ENCODE measurements at places on chromosomes 12 and 14.

- no peak for DNase-seq
Measured at GRCh38 chr14:99038431-99038820, 233.6 kb downstream of the BCL11B start.

DNA sequence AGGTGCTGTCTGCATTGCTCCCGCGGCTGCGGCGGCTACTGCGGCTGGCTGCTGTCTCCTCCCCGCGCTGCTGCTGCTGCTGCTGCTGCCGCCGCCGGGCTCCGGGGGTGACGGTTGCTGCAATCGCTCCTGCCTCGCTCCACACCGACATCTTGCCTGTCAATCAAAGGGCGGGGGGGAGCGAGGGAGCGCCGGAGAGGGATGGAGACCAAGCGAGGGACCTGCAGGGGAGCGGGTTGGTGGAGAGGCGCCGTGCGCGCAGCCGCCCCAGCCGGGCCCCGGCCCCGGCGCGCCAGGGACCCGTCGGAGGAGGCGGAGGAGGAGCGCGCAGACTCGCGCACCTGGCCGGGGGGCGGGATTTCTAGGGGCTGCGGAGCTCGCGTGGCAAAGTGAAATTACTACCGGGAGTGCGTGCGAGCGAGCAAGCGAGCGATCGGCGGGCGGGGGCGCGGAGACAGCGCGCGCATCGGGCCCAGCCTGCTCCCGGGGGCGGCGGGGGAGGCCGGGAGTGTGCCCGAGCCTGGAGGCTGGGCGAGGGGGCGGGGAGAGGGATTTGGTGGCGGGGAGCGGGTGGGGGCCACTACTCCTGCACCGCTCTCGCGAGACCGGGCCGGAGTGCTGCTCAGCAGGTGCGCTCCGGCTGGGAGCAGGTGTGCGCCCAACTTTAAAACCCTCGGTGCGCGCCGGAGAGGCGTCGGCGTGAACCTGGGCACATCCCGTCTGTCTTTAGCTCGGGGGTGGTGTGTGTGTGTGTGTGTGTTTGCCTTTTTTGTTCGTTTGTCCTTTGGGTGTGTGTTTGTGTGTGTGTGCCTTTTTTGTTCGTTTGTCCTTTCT lies at the start of gene KSR2:
TSS of gene KSR2 (minus strand) at position 165 of the 834 bp plus-strand sequence. CDS start 735 bp downstream, outside the sequence.
- DNase-seq = no peak

GRCh38 chr14:22865424-22866405 lies 5.8 kb upstream of the LRP10 start:
- DNase-seq = no peak

DNA sequence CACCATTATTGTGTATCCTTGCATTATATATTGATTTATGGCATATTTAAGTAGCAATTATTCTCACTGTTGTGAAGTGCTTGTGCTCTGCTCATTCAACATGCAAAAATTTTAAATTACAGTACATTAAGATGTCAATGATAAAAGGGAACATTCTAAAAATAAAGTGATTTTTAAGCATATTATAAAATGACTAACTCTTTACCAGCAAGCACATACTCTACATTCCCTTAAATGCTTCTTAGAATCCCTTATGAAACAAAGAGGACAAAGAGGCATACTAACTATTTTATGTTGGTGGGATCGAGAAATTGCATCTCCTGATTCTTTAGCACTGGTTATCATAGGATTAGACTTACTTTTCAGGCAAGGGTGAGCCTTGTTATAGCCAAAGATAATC lies 46.6 kb upstream of the ZDHHC17 start:
- DNase-seq = no peak

- DNase-seq = no peak
Measured at GRCh38 chr12:5416571-5416970, 15.3 kb upstream of the NTF3 start.

GRCh38 chr12:13101821-13102375 lies 1.6 kb downstream of the GSG1 start:
- peak; percentile 11 for DNase-seq

- DNase-seq = no peak
Measured at GRCh38 chr14:28677381-28677780, 89.2 kb upstream of the FOXG1 start.

GRCh38 chr14:89461256-89461655 lies 44.2 kb upstream of the FOXN3 start:
- no peak for DNase-seq

DNA sequence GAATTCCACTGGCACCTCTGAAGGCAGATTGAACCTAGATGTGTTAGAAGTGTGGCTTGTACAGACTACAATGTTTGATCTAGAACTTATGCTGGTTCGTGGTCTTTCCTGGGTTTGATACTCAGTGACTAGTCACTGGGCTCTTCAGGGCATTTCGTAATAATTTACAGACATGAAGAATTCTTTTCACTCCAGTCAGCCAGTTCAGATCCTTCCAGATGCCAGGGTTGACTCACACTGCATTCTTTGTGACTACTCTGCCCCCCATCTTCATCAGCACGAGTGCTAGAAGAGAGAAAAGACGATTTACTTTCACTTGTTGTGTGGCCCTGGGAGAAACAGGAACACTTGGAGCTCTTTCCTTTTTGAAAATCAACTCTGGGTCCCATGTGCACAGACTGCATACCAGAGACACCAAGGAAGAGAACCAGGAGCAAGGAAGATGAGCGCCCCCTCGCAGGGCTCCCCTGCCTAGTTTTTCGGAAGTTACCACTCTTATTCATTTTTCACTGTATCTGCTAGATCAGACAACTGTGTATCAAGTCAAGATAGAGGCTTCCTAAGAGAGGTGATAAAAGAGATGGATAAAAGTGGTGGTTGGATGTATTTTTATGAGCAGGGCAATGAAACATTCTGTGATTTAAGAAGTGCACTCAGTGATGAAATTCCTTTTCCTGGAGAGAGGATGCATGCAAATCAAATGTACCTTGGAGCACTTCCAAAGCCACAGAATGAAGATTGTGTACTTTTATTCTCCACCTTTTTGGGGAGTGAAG lies 33.5 kb upstream of the EVL start:
- DNase-seq = no peak

DNA sequence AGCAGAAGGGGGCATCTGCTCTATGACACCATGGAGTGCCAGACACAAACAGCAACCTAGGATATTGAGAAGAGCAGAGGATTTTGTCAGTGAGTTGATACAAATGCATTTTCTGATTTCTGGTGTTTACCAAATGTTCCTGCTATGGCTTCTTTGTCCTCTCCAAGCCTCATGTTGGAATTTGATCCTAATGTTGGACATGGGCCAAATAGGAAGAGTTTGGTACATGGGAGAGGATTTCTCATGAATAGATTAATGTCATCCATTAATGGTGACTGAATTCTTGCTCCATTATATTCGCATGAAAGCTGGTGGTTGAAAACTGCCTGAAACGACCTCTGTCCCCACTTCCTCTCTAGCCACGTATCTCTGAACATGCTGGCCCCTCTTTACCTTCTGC lies 1002.2 kb upstream of the FLRT2 start:
- no peak for DNase-seq

- no peak for DNase-seq
Measured at GRCh38 chr14:76826122-76826521, at the start of gene LRRC74A. LRRC74A (plus strand) TSS chr14:76826408; CDS start chr14:76826698, 290 bp downstream.

GRCh38 chr12:62799766-62800406 lies 135.1 kb downstream of the PPM1H start:
- DNase-seq = no peak

DNA sequence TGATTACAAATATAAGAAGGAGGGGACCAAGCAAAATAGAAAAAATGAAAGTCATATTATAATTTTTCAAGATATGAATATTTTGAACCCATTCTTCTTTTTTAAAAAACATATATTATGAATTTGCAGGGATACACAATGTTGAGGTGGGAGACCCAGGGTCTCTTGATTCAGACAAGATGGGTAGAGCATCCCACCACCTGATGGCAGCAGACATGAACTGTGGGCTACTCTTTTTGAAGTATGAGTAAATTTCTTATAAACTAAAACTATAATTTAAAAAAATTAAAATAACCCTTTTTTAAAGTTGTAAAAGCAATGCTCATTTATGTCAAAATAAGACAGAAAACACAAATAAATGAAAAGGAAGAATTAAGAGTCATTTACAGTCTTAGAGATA lies 202.7 kb upstream of the PRICKLE1 start:
- DNase-seq = no peak

DNA sequence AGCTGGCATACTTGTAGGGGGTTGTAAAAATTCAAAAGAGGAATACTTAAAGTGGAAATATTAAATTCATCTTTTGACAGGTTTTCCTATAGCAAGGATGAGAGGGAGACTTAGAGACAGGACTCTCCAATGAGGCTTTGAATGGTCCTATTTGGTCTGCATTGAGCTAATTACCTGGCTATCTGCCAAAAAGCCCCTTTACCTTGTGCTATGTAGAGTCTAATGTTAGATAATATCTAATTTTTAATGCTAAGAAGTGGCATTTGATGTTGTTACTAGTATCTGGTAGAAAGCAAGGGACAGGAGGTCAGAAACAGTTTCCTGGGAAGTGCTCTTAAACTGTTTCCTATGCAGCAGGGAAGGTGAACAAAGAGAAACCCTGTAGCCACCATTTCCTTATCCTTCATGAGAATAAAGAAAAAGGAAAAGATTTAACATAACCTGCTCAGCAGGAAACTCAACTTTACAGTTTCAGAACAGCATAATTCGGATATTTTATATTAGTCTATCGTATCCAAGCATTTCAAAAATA lies 550.0 kb downstream of the SOX5 start:
- no peak for DNase-seq

DNA sequence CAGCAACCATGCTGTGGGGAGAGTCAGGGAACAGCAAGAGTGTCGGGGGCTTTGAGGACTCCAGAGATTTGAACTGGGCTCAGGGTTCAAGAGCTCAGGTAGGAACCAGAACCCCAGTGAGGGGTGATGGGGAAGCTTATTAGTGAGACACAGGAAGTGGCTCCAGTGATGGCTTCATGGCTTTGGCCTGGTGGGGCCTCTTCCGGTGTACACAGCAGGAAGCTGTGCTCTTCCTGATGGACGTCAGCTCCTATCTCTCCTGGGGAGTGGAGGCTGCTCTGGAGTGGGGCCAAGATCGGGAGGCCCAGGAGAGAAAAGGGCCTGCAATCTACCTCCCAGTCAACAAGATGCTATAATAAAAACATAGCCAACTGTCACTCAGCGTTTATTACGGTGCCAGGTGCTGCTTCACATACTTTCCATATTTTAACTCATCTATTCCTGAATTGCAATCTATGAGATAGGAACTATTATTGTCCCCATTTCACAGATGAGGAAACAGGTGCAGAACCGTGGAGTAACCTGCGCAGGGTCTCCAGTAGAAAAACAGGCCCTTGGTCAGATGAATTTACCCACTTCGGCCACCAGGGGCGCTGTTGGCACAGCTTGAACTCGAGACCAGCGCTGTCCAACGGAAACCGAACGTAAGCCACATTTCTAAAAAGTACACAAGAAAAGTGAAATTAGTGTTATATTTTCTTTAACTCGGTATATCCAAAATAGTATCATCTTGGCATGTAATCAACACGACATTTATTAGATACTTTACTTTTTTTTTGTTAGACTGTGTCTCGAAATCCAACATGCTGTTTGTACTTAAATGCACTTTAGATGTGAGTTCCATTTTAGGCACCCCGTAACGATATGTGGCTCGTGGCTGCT lies 63.6 kb upstream of the DLK1 start:
- DNase-seq = no peak

- no peak for DNase-seq
Measured at GRCh38 chr12:66280561-66280960, 21.7 kb upstream of the HELB start.

DNA sequence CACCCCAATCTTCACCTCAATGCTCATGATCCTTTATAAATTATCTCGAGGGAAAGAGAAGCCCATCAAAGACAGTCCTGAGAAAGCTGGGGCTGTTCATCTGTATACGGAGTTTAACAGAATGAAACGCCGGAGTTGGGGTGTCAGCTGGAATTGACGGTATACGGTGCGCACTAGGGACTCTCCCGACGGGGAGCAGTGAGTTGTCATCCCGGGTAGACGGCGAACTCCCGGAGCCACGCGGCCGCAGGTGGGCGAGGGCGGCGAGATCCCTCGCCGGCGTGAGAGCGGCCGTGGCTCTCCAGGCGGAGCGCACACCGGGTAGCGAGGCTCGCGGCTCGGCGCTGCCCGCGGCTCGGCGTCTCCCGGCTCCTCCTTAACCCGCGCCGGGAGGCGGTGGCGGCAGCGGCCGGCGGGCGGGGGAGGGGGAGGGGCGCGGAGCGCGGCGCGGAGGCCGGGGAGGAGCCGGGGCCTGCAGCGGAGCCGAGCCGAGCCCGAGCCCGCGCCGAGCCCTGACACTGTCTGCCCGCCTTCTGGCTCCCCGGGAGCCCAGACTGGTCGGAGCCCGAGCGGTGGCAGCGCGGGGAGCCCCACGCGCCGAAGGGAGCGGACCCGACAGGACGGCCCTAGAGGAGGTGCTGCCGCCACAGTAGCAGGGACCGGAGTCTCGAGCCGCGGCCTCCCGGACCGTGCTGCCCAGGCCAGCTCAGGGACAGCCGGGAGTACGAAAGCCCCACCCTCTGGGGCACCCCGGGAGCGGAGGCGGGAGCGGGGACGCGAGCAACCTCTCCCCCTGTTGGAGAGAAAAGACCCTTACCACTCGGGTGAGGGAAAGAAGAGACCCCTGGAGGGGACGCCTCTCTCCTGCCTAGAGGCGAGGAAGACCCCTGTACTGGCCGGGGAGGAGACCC lies at the start of gene FOXJ2:
TSS of gene FOXJ2 (plus strand) at position 475 of the 911 bp plus-strand sequence. CDS start 7,117 bp downstream, outside the sequence.
- no peak for DNase-seq

- no peak for DNase-seq
Measured at GRCh38 chr12:88179436-88180014, 37.4 kb downstream of the TMTC3 start.

GRCh38 chr12:57165741-57166140 lies 18.3 kb upstream of the LRP1-AS start:
- DNase-seq = no peak

GRCh38 chr12:45498645-45499044 lies 230.9 kb upstream of the ARID2 start:
- DNase-seq = no peak

DNA sequence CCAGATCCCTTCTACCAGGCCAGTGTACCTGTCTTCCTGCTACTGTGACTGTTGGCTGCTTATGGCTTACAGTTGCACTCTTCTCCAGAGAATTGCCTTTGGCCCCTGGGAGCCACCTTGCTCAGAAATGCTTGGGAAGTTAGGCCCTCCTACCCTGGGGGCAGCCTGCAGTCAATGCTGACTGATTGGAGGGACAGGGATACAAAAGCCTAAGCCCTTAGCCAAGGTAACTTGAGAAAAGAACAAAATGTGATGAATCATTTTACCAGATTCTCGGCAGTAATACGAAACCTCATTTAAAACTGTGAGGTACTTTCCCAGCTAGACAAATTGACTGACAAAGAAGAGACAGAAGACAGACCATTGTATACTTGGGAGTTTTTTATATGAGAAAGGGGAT lies 47.3 kb downstream of the PTCSC3 start:
- DNase-seq = peak; percentile 30
